ENCODE measurements at places on chromosomes 1 and 21.
A peak's percentile ranks its signal among the peaks of the same experiment; 100 is the strongest.

DNA sequence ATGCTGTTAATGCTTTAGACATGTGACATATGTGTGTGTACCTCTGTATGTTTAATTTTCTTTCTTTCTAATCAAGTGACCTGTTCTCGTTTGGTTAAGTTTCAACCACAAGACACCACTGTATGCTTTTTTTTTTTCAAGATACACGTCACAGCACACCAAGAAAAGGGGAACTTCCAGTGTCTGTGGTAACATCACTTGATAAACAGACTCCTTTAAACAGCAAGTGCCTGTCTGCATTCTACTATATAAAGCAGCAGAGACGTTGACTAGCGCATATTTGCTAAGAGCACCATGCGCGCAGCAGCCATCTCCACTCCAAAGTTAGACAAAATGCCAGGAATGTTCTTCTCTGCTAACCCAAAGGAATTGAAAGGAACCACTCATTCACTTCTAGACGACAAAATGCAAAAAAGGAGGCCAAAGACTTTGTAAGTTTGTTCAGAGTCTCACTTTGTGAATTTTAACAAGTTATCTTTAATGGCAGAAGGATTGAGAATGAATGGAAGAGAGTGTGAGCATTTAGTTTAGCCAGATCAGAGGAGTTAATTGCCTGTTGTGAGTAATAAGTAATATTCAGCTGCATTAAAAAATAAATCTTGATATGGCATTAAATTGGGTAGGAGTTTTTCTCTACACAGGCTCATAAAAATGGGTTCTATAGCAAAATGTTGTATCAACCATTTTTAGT is at the start of gene RGS1:
Gene RGS1 (plus strand): TSS at position 275 of the 691 bp plus-strand sequence. CDS start 20 bp downstream, at position 295.
- no peak for DNase-seq

- peak; percentile 28 for DNase-seq
These were observed 141.3 kb downstream of the SPATA46 start for GRCh38 chr1:162235241-162235800.

GRCh38 chr1:145771056-145771455 is 51.8 kb downstream of the CD160 start:
- no peak for DNase-seq

DNA sequence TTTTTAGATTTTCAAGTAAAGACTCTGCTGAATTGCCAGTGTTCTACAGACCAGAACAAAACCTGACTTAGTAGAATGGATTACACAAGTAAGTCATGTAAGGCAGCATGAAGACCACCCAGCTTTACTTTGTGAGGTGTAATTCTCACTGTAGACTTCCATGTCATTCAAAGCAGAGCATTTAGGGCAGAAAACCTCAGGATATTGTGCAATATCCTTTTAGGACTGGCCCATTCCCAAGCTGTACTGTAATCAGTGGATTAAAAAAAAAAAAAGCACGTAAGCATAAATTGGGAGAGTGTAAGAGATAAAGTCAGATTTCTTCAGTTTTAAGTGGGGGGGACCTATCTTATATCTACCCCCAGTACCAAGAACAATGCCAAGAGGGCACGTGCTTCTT is 380.5 kb upstream of the PRMT6 start:
- peak; percentile 28 for DNase-seq

DNA sequence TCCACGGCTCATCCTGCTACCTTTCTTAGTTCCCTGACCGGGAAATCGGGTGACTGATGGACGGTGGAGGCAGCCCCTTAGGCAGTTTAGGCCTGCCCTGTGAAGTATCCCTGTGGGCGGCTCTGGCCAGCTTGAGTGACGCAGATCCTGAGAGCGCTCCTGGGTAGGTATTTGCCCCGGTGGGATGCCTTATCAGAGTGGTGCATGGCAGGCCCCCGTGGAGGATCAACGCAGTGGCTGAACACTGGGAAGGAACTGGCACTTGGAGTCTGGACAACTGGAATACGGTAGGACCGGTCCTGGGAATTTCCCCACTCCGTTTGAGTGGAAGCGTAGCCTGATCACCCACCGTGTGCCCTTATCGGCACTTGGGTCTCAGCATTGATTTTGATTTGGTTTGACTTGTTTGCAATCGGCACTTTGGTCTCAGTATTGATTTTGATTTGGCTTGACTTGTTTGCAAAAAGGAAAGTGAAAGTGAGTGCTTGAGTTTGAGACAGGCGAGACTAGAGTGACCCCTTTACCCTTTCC is 15.2 kb downstream of the PLA2G2F start:
- no peak for DNase-seq
